ENCODE measurements at places on chromosomes 11 and 22.

DNA sequence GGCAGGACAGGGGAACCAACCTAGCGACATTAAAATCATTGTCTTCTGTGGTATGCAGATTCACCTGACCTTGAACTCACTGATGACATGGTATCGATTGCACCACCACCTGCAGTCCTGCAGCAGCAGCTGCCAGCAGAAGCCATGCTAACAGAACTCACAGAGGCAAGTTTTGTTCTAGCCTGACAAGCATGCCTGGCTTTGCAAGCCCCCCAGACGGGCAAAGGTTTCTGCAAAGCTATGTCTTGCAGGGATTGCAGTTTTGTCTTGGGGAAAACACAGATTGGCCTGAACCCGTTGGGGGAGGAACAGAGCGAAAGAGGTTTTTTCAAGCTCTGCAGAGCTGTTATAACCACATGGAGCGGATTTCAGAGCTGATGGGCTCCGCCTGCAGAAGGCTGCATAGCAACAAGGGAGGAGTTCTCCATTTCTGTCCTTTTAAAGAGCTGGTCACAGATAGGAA lies 221.0 kb downstream of the HIPK3 start:
- no peak for DNase-seq

DNA sequence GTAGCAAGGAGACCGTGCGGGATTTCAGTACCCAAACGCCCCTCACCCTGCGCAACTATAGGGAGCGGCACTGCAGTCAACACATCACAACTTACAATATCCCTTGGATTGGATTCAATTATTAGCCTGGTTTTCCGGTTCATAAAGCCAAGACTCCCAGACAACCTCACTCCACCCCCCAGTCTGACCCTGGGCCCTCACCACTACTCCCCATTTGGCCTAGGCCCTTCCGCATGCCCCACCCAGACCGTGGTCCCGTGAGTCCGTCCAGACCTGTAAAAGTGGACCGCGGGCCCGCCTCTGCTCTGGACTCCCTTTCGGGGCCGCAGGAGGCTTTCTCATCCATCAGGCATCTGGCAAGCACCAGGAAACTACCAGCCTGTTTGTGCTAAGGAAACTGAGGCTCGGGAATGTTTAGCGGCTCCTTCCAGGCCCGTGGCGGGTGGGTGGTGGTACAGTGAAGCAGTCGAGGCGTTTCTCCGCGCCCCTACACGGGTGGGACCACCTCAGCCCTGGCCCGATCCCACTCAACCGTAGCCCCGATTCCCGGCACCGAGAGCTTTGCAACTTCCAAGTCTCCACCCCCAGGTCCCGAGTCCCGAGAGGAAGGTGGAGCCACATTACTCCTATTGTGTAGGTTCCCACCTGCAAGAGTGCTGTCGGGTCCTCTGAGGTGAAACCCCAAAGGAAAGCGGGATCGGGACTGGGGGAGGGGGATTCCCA lies 679 bp upstream of the DPP3 start:
- DNase-seq = no peak

GRCh38 chr22:41830174-41830573 lies 2.7 kb upstream of the SREBF2 start:
- no peak for DNase-seq

GRCh38 chr11:43988040-43988817 lies 45.8 kb downstream of the C11orf96 start:
- no peak for DNase-seq

DNA sequence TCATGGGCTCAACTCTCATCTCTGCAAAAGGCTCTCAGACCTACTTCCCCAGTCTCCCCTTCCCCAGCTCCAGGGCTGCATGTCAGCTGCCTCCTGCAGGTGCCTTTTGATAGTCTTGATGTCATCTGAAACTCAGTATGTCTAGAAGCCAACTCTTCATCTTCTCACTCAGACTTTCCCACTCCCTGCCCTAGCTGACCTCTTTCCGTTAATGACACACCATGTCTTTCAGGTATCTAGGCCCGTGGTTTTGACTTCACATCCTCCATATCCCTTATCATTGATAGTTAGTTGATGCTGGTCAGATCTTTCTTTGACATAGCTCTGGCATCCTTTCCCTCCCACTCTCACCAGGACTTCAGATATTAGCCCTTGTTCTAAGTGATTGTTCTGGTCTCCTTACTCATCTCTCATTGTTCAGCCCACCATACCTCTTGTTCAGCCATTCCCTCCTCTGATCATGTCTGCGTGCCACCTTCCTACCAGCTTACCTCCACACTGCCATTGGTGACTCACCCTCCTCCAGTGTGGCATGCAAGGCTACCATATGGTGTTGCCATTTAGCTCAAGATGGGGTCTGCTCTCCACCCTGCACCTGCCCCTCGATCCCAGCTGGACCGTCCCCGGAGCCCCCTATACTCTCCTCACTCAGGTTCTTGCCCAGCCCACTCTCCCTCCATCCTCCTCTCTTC lies 18.4 kb downstream of the TTC12 start:
- no peak for DNase-seq

GRCh38 chr11:7251487-7251835 lies 243 bp upstream of the SYT9 start:
- DNase-seq = no peak

DNA sequence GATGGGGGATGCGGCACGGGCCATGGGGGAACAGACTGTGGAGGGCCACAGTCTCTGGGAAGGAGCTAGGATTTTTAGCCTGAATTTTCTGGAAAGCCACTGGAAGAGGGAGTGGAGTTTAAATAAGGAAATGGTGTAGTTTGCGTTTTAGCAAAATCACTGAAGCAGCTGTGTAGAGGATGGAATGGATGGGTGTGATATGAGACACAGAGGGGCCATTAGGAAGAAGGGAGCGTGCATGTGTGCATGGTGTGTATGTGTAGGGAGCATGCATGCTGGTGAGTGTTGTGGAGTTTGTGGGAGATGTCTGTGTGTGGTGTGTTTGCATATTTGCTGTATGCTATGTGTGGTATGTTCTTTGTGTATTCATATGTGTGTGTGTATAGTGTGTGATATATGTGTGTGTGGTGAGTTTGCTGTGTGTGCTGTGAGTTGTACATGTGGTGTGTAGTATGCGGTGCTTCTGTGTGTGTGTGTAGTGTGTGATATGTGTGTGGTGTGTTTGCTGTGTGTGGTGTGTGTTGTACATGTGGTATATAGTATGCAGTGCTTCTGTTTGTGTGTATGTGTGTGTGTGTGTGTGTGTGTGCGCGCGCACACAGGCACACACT lies 67.6 kb downstream of the FBXO7 start:
- DNase-seq = no peak

DNA sequence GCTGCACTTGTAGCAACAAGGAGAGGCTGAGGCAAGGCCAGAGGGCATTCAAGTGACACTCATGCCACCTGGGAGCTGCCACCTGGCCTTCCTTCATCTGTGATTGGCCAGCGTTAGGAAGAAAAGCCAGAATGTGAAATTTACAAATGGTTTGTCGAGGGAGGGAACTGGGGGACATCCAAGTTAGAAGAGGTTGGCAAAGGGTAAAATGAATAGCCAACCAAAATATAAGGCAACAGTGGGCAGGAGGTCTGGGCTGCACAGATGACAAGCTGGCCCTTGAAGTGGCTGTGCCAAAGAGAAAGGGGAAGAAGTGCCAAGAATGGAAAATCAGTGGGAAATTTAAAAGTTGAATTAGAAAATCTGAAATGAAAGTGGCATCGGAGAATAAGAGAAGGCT lies 221.4 kb downstream of the C11orf91 start:
- no peak for DNase-seq

- DNase-seq = no peak
These were observed 104.2 kb downstream of the MTNR1B start for GRCh38 chr11:93073508-93074280.

GRCh38 chr11:22194306-22194705 lies 1.4 kb downstream of the ANO5 start:
- DNase-seq = no peak

DNA sequence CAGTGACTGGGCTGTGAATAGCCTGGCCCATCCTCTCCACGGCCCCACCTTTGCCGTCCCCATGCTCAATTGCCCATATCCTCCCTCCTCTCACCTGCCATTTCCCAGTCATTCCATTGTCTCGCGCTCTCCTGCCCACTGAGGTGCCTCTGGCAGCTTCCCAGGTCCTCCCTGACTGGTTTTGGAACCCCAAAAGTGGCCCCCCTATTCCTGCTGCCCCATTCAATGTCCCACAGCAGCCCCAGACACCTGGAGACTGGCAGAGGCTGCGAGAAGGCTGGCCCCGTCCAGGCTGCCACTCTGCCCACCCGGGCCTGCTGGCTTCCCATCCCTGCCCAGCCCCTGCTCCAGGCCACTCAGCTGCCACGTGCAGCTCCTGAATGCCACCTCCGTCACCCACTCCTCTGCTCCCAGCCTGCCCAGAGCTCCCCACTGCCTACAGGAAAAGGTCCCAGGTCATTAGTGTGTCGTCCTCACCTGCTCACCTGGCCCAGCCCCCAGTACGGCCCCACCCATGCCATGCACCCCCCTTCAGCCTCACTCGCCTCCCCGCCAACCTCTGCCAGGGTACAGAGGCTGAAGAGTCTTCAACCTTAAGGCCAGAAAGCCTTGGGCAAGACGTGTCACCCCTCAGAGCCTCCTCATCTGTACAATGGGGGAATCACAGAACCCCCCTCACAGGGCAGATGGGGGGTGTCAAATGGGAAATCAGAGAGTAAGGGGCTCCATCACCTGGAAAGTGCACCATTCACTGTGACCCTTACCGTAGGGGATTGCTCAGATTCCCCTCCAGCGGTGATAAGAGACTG lies 37.5 kb downstream of the KCNJ4 start:
- no peak for DNase-seq

DNA sequence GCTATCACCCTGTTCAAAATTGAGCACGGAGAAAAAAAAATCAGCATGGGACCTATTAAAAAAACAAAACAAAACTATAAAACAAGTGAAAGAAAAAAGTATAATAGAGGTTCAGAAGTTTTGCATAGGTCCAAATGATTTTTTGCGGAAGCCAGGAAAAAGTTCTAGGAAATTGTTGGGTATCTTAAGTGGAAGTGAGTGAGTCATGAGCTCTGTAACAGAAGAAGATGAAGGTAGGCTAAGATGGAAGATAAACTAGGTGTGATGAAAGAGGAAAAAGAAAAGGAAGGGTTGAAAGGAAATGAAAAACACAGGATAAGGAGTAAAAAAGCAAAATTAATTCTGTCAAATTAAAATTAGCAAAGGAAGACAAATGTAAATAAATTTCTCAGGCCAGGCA lies 27.8 kb downstream of the SDHD start:
- DNase-seq = no peak

GRCh38 chr11:7417328-7417727 lies 68.0 kb upstream of the OLFML1 start:
- DNase-seq = no peak

- DNase-seq = no peak
These were observed 50.6 kb downstream of the C11orf96 start for GRCh38 chr11:43992834-43993637.

DNA sequence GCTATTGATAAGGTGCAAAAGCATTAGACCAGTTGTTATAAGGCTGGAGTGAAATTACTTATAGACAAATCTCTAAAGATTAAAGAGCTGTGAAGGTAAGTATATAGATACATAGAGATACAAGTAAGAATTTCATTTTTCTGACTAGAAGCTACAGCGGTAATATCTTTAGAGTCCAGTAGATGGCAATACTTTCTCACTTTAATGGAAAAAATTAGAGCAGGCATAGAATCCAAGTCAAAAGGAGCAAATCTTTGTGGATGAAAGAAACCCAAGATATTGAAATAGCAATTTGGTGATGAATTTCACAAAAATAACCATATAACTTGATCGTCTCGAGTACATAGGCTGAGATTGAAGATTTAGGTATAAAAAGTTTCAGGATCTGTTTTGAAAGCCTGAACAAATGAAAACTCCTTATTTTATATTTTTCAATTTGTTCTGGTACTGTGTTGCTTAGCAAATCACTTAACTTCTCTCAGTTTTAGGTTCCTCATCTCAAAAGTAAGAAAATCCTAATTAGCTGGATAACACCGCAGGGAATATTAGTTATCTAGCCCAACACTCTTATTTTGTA lies 81.9 kb downstream of the UVRAG start:
- DNase-seq = no peak

DNA sequence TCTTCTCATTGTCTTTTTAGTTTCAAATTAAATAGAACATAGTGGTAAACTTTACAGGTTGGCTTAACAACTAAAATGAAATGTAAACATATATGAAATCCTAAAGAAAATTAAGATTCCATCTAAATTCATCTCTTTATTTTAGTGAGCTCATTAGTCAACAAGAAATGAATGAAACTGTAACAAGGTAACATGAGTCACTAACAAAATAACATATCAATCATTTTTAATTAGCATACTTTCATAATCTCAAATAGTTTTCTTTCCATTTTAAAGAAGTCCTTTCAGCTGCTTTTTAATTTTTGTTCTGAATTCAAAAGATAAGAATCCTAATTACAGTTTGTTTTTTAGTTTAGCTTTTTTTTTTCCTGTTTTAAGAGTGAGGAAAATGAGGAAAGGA lies 688.6 kb upstream of the TENM4 start:
- DNase-seq = no peak

GRCh38 chr11:34345991-34346480 lies 11.8 kb downstream of the ABTB2 start:
- no peak for DNase-seq

DNA sequence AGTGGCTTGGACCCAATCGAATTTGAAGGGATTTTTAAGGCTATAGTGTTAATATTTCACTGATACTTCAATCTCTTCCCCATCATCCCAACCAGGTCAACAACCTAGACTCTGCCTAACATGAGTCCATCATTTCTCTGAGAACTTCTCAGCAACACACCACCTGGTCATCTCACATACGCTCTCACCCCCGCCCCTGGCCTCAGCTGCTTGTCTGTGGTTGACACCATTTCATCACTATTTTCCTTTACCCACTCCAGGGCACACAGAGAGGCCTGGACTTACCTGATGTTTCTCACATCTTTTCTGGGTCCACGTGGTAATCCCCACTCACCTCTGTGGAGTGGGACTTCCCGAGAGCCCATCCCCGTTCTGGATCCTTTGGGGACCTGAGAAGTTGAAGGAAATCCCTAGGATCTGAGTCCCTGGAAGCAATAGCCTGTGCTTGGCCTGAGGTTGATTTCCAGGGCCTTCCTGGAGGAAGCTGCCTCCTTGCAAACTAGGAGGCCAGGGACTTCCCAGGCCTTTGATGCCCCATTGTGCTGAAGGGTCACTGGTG lies 3.2 kb downstream of the P2RX3 start:
- DNase-seq = no peak

DNA sequence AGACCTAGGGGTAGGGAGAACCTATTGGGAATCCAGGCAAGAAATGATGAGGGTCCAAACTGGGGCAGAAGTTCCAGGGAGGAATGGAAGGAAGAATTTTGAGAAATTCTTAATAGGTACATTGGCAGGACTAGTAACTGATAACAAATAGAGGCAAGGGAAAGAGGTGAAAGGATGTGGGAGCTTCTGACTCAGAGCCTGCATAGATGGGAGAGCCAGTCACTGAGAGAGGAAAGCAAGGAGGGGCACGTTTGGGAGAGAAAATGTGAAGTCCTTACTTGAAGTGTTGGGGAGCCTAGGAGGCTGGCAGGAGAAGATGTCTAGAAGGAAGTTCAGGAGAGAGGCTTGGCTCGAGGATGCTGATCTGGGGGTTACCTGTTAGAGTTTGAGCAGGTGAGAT lies 104.6 kb upstream of the NCAM1 start:
- no peak for DNase-seq
